ENCODE measurements at places on chromosomes 2 and 18.

DNA sequence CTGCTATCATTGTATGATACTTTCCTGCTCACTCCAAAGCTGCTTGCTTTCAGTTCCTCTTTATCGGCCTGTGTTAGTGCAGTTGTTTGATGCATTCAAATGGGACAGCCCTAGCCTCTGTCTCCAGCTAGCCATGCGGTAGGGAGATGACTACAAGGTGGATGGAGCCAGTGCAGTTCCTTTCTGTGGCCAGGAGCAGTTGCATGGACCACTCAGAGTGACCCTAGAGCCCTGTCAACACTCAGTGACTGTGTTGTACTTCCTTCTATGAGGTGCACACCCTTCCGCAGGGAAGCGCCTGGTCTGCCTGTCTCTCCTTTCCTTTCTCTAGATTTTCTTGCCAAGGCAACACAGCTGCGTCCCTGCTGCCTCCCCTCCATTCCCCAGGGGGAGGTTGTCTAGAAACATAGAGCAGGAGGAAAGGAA, 33.8 kb downstream of the KCNS3 start:
- no peak for DNase-seq

- no peak for DNase-seq
These were observed 67.8 kb upstream of the HDAC4 start for GRCh38 chr2:239468491-239469105.

- no peak for DNase-seq
These were observed 216.9 kb upstream of the LRP1B start for GRCh38 chr2:142347751-142348150.

DNA sequence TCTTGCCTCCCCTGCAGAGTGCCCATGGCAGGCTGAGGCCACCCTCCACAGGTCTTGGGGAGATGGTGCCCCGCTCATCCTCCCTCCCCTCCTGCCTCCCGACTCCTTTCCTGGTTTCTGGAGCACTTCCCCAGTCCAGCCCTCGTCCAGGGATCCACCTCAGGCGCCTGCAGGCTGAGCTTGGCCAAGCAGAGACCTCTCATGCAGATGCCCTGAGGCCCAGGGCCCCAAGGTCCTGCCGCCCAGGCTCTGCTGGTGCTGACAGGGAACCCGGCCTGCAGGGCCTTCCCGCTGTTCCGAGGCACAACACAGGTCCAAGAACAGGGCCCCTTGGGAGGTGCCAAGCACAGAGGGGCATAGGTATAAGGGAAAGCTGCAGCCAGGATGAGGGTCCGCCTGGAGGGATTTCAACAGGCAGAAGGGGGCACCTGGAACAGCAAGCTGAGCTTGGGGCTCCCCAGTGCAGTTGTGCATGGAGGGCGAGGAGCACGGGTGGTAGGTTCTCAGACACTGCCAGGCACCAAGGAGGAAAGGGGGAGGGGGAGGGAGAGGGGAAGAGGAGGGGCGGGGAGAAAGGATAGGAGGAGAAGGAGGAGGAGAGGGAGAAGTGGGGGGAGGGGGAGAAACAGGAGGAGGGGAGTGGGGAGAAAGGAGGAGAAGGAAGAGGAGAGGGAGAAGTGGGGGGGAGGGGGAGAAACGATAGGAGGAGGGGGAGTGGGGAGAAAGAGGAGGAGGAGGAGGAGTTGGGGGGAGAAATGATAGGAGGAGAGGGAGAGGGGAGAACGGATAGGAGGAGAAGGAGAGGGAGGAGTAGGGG, 1.2 kb upstream of the ANO7 start:
- DNase-seq: no peak

- DNase-seq: peak; percentile 20
These were observed 1.8 kb downstream of the KIF5C start for GRCh38 chr2:148876595-148877402.

Data from GM03348 (cell line).